ENCODE measurements at places on chromosomes 4 and X.

DNA sequence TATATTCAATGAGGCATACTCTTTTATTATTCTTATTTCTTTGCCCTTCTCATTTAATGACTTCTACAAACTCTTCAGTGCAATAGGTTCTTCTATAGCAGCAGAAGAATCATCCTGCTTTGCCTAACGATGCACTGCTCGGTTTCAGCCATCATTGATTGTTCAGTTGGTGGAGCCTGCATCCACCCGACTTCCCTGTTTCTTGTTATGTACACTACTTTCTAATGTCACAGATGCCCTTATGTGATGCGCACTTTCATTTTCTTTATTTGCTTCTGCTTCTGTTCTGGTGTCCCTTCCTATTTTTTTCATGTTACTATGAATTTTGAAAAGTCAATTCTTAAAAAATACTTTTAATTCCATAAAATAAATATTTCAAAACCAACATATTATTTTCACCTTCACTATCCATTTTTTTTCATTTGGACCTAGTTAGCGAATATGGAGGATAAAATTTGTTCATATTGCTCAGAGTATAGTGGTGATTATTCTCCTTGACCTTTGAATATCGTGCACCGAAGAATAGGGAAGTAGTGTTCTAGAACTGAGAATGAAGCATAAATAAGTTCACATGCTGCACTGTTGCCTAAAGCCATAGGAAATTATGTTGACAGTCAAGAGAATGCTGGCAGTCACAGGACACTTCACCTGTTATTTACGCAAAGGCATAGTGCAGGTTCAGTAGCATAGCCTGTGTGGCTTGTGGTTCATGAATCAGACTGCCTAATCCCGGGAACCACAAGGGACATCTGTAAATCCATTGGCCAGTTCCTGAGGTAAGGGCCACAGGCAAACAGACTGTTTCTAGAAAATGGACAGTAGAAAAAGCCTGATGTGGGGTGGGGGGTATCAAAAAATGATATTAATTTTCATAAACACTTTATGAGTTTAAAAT lies 21.3 kb upstream of the SFRP2 start:
- DNase-seq = no peak

DNA sequence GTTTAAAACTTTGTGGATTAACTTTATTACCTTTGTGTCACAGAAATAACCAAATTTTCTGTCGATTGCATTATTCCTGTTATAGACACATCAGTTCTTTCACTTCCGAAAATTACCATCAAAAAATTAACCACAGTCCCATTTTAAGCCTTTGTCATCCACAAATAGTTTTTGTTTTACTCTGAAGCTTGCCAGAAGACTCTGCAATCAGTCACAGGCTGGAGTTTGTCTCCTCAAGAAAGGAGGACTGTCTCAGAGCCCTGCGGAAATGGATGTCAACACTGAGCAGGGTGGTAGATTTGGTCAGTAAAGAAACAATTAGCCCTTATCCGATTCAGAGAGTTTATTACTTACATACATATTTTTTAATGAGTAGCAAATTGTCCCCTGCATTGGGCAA lies 20.1 kb upstream of the TCEAL4 start:
- DNase-seq = no peak

DNA sequence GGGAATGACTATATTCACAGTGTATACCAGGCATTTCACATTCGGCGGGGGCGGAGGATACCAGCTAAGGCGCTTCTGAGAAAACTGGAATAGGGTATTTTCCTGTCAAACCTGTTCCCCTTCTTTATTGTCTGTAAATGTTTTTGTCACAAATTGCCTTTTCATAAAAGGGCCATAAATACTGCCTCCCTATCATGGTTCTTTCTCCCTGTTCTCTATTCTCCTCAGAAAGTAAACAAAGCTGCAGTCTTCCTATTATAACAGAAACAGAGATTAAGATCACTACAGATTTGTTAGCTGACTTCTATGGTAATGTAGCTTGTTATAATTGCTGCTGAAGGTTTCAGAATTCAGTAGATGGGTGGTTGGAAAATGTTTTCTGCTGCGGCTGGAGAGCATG lies 32.2 kb downstream of the MID2 start:
- DNase-seq = no peak

DNA sequence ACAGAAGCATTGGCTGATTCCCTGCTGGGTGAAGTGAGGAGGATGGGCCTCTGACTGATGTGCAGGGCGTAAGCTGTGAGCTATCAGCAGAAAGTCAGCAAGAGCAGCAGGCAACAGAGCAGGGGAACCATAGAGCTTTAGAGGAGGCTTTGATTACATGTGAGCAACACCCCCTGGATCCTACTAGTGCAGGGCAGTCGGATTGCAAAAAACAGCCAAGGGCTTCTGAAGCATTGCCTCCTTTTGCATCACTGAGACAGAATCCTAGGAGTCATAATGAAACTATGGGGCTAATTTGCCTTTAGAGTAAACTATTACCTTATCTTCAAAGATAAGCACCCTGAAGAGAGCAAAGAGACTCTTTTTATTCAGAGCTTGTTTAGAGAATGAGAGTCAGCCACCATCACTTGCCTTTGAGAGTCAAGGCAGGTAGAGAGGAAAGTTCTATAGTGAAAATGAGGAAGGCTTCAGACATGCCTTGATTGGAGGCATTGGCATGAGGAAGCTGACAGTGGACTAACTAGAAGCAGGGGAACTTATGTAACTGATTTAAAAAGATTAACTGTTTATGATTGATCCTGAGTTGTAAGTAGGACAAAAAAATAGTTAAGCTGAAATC lies 420.3 kb downstream of the PDHA2 start:
- DNase-seq = no peak

- no peak for DNase-seq
These were observed 12.1 kb downstream of the TEX13B start for GRCh38 chrX:107970073-107970472.

GRCh38 chr4:147786031-147786430 lies 54.1 kb downstream of the ARHGAP10 start:
- no peak for DNase-seq

GRCh38 chrX:49264460-49264859 lies at the start of gene FOXP3:
TSS of gene FOXP3 (minus strand) at chrX:49264710. CDS start at chrX:49258505, 6,205 bp downstream.
- no peak for DNase-seq

DNA sequence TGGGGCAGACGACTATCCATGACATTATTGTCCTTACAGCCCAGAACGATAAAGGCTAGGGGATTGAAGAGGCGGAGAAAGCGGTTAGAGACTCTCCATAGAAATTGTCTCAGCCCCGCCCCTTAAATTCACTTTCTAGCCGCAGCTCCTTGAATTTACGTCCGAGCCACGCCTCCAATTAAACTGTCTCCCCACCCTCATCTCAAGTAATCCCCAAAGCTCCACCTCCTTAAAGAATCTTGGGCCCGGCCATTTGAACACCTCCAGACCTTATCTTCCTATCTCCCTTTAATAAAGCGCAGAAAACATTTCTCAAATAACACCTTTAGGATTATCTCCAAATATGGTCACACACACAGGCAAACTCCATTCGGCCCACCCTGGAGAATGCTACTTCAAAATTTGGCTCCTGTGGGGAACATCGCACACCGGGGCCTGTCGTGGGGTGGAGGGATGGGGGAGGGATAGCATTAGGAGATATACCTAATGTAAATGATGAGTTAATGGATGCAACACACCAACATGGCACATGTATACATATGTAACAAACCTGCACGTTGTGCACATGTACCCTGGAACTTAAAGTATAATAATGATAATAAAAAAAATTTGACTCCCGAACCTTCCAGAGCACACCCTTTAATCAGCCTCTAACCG lies 7.2 kb upstream of the MAGIX start:
- no peak for DNase-seq

- no peak for DNase-seq
These were observed 6.2 kb upstream of the AFAP1 start for GRCh38 chr4:7945709-7946380.

GRCh38 chr4:8205749-8206611 lies 6.9 kb downstream of the SH3TC1 start:
- DNase-seq = no peak

- DNase-seq = no peak
These were observed 605 bp upstream of the FAT1 start for GRCh38 chr4:186724058-186724863.

GRCh38 chr4:91127192-91127591 lies 1000.0 kb downstream of the CCSER1 start:
- DNase-seq = no peak

DNA sequence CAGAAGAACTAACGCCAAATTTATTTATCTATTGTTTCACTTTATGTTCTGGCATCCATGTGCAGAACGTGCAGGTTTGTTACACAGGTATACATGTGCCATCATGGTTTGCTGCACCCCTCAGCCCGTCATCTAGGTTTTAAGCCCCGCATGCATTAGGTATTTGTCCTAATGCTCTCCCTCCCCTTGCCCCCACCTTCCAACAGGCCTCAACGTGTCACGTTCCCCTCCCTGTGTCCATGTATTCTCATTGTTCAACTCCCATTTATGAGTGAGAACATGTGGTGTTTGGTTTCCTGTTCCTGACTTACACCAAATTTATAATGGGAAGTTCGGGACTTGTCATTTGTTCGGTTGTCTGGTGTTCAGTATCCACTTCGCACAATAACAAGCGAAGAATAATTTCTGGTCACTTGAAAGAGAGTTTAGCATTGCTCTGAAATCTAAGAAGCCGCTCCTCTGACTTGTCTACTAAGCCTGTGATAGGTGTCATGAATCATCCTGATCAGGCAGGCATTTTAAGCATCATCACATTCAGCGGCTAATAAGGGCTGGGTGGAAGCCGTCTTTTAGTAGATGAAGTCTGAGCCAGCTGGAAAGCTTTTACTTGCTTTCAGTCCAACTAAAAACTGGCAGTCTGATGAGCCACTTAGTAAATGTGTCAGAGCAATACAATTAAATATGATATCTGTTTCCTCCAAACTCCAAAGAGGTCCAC lies 1065.7 kb upstream of the PABPC4L start:
- DNase-seq = no peak

- DNase-seq = no peak
These were observed 428.4 kb downstream of the AFF2 start for GRCh38 chrX:148928811-148929210.

DNA sequence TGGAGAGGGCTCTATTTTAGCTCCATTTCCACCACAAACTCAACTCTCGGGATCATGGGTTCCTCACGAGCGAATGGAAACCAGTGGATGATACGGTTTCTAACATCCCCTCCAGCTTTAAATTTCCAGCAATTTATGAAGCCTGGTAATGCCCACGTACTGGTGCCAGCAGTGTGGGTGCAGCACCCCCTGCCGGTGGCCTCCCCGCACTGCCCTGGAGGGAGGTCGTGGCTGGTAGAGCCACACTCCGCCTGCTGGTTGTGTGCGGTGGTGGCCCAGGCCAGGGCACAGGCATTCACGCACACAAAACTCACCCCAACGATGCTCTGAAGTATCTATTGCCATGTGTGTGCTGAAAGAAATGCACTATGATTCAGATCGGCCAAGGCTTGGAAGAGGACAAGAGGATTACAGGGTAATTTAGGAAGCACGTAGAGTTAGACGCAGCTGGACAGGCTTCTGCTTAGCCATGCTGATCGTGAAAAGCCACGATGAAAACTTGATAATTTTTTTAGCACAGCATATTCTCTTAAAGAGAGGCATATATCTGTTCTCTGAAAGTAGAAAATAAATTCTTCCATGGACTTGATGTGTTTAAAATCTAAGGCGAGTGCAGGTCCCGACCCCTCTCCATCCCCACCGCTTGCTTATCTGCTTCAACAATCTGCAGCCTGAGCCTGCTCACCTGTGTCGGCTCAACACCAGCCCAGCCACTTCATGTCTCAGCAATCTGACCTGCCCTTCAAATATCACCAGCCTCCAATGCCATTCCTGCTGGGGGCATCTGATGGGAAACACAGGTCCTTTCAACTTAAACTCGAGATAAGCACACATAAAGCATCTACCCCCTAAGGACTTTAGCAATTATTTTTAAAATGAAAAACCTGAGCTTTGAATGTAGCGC lies 59.1 kb downstream of the SCD5 start:
- DNase-seq = no peak

GRCh38 chr4:147840838-147841738 lies 109.2 kb downstream of the ARHGAP10 start:
- no peak for DNase-seq

- no peak for DNase-seq
These were observed 763.0 kb upstream of the PCDH10 start for GRCh38 chr4:132386130-132386529.

DNA sequence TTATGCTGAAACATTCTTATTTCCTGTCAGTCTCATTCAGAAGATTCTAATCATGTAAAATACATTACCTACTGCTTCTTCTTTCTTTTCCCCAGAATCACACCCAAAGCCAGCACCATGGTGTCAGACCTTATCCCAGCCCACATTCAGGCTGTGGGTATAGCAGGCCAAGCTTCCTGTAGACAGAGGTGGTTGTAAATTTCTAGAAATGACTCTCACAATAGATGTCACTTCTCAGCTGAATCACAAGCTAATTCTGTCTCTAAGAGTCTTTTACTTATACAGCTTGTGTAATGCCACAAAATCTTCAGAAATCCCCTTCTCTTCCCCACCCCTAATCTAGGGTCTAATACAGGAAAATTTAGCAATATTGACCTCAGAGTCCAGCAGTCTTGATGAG lies 239.6 kb downstream of the PARM1 start:
- DNase-seq = no peak

DNA sequence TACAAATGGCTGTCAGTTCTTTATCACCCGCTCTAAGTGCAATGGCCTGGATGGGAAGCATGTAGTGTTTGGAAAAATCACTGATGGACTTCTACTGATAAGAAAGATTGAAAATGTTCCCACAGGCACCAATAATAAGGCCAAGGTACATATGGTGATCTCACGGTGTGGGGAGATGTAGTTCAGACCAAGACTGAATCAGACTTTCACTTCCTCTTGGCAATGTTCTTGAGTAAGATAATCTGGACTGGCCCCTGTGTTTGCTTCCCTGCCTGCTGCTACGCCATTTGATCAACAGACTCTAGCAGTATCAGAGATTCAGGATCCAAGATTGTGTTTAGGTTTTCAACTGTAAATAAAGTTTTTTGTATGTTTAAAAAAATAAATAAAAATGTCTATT lies 682.2 kb upstream of the AMOT start:
- DNase-seq = no peak

DNA sequence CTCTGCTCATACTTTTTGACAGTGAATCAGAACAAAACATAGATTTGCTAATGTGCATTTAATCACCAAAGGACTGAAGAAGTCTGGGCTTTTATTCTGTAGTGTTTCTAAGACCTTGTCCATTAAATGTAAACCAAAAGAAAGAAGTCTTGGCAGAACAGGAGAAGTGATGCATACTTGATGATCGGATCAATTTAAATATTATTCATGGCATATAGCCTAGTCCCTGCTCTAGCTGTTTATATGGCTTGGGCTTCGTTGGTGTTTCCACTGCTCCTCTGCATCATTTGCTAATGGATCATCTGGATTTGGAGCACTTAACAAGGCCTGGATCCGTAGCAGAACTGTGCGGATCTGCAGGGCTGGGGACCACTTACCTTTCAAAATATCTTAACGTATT lies 566.6 kb downstream of the GALNTL6 start:
- no peak for DNase-seq

All from smooth muscle cell of the brain vasculature (primary cell).